ENCODE measurements at places on chromosomes 2 and 18.

DNA sequence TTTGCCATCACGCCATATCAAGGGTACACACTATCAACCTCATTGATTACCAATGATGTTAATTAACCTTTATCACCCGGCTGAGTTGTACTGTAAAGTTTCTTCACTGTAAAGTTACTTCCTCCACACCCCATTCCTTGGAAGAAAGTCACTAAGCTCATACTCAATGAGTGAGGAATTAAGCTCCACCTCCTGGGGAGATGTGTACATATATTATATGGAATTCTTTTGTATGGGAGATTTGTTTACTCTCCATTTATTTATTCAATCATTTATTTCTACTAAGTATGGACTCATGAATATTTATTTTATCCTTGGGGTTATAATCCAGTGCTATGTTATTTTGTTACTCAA, 56.8 kb downstream of the C2orf74 start:
- no peak for DNase-seq

- no peak for DNase-seq
Observed at GRCh38 chr18:77090546-77091174, 41.9 kb downstream of the MBP start.

DNA sequence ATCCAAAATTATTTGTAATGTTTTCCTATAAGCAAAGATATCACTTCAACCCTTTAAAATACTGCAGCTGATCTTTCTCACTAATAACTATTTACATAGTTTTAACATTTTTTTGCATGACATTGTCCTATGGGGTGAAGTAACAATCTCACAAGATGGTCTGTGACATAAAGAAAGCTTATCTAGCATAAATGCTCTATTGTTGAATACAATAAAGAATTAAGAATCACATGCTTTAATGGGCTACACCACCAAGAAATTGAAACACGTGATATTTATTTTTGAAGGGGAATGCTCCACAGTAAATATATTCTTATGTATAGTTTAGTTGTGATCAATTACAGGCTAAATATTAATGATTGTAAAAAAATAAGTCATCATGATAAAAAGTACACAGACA, 441.1 kb downstream of the PTH2R start:
- DNase-seq, result no peak

GRCh38 chr2:9286554-9287399, 80.2 kb downstream of the ASAP2 start:
- no peak for DNase-seq

GRCh38 chr2:73850009-73850408, 21.2 kb downstream of the STAMBP start:
- no peak for DNase-seq

- DNase-seq, result peak; percentile 68
Observed at GRCh38 chr2:182522972-182523473, 96.2 kb upstream of the PDE1A start.

GRCh38 chr2:172345956-172346555, 81.3 kb upstream of the ITGA6 start:
- no peak for DNase-seq

- DNase-seq, result no peak
Observed at GRCh38 chr2:43080571-43081021, 145.8 kb downstream of the ZFP36L2 start.

DNA sequence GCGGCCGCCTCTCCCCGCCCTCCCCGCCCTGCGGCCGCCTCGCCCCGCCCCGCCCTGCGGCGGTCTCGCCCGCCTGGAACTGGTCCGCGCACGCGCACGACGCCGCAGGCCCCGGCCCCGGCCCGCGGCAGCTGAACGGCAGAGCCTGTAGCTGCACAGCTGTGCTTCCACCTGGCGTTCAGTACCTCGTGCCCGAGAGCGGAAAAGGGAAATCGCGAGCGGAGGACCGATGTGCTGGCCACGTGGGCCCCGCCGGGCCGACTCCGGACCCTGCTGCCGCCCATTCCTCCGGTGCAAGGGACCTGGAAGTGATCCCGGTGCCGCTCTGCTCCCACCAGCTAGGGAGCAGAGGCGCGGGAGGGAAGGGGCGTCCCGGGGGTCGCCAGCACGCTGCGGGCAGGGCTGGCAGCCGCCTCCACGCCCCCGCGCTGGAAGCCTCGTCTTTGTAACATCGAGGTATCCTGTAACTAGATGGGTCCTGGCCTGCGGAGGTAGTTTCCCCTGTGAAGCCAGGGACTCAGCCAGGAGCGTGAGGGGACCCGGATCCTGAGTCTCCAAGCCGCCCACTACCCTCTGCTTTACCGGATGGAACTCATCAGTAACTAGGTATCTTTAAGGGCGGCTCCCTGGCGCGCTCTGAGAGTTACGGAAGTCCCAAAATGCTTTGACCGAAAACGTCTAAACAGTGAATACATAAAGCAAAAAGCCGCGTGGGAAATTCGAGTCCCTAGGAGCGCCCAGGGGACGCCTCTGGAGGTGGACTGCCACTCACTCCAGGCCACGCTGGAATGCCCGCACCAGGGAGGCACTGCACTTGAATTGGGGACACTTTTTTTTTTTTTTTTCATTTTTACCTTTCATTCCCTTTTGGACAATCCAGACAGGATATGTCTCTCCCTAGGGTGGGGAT, 704 bp upstream of the ODC1 start:
- DNase-seq, result peak; percentile 92

DNA sequence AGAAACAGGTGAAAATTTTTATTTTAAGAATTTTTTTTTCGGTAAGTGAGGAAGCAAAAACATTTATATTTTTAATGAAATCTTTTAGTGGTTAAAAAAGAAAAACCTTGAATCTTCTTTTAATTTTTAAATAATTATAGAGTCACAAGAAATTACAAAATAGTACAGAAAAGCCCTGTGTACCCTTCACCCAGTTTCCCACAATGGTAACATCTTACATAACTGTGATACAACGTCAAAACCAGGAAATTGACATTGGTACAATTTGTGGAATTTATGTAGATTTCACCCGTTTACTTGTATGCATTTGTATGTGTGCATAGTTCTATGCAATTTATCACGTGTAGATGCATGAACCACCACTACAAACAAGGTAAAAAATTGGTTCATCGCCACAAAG, 285.9 kb downstream of the MTX2 start:
- no peak for DNase-seq

- DNase-seq, result no peak
Observed at GRCh38 chr2:166373539-166373938, 2.2 kb downstream of the SCN9A start.

GRCh38 chr18:3054780-3055179, 41.8 kb upstream of the LPIN2 start:
- DNase-seq, result no peak

DNA sequence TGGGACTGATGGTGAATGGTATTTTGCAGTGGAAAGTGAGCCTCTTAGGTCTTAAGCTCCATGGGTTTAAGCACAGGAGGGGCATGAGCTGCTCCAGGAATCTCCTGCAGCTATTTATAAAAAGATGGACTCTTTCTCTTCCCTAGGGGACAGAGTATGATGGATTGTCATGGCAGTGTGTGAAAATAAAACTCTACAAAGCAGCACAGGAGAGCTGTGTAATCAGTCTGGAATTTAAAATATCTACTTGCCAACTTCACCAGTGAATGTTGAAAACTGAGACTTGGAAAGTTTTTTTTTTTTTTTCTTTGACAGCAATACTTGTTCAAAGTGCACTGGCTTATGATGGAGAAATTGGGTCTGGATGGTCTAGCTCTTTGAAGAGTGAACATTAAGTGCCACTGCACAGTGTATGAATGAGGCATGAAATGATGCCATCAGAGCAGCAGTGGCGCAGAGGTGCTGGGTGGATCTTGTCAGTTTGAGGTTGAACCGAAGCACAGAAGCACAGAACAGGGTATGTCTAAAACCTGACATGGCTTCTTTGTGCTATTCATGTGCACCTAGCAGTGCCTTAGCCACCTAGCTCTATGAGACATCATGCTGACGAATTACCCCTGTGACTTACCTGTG, 245.4 kb downstream of the PTPRM start:
- DNase-seq, result no peak

DNA sequence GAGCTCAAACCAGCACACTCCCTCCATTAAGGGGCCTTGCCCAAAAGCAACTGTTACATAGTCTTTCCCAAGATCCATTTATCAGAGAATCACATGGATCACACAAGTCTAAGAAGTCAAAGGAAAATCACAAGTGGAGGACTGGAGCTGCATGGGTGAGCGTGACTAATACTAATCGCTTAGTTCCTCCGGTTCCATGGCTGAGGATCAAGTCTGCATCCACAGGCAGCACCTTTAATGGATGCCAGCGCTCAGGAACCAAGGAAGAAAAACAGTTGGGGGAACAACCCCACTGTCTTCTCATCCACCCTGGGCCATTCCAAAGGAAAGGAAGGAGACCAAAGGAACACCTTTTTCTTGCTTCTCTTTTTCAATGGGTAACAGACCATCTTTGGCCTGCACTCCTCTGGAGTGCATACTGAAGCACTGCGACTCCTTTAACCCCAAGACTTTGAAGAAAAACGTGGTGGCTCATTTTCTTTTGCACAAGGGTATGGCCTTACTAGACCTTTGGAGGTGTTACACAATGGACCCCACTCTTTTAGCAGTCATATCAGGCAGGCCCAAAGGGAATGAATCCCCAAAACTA, 9.2 kb upstream of the WDR33 start:
- no peak for DNase-seq

DNA sequence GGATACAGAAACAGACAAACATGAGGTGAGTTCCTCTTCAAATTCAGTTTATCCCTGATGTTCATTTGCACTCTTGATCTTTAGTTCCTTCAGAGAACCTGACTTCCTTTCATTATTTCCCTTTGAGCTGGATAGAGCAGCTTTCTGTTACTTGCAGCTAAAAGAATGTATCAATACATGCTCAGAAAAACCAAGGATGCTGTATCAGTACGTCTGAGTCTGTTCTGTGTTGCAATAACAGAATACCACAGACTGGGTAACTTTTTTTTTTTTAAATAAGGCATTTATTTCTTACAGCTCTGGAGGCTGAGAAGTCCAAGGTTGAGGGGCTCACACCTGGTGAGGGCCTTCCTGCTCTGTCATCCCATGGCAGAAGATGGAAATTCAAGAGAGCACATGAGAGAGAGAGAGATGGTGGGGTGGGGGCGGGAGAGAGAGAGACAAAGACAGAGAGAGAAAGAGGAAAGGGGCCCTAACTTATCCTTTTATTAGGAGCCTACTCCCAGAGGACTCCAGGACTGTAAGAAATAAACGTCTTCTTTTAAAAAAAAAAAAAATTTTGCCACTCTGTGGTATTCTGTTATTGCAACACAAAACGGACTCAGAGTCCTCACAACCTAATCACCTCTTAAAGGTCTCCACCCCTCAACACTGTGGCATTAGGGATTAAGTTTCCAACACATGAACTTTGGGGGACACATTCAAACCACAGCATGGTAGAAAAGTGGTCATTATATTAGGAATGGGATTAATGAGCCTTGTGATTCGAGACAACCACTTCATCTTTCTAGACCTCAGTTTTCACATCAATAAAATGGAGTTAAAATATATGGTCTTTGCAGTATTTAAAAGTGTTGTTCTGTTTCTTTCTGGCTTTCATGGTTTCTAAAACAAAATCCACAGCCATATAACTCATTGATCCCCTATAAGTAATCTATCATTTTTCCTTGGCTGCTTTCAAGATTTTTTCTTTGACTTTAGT, 18.4 kb upstream of the SELENOI start:
- no peak for DNase-seq

GRCh38 chr2:1478311-1479305, 65.3 kb downstream of the TPO start:
- no peak for DNase-seq

- DNase-seq, result no peak
Observed at GRCh38 chr2:215636816-215637215, 200.9 kb upstream of the FN1 start.
